ENCODE measurements at places on chromosomes 1 and 21.

GRCh38 chr1:1366699-1367066, 8.3 kb downstream of the AURKAIP1 start:
- DNase-seq = no peak

DNA sequence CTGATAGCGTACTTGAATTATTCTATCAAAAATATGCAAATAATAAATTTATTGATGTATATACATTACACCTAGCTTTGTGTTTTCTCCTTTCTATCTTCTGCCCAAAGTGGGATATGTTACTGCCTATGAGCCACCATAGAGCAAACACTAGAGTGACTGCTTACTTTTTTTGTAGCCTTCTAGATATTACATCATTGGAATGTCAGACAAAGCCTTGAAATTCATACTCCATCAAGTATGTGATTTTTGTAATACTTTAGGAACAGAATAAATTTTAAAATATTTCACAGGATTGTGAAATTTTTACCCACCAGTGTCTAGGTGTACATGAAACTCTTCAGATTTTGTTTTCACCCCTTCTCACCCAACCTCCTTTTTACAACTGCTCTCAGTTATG, 787.6 kb downstream of the USP25 start:
- DNase-seq = no peak

- no peak for DNase-seq
Measured at GRCh38 chr1:24673341-24673740, 30.2 kb downstream of the SRRM1 start.

DNA sequence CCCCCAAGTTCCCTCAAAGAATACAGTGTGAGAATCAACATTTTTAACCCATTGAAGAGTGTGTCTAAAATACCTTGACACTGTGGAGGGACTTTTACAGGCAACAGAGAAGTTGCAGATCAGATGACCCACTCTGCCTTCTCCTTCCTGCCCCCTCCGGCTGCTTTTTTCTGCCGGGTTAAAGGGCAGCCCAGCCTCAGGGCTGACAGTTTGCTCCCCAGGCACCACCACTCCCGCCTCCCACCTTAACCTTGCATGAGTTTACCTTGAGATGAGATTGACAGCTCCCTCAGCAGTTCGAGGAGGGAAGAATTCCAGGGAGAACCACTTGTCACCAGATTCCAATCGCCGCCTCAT, 3.2 kb downstream of the MTHFR start:
- no peak for DNase-seq

- DNase-seq = no peak
Measured at GRCh38 chr1:101247404-101248287, 10.8 kb downstream of the S1PR1 start.

DNA sequence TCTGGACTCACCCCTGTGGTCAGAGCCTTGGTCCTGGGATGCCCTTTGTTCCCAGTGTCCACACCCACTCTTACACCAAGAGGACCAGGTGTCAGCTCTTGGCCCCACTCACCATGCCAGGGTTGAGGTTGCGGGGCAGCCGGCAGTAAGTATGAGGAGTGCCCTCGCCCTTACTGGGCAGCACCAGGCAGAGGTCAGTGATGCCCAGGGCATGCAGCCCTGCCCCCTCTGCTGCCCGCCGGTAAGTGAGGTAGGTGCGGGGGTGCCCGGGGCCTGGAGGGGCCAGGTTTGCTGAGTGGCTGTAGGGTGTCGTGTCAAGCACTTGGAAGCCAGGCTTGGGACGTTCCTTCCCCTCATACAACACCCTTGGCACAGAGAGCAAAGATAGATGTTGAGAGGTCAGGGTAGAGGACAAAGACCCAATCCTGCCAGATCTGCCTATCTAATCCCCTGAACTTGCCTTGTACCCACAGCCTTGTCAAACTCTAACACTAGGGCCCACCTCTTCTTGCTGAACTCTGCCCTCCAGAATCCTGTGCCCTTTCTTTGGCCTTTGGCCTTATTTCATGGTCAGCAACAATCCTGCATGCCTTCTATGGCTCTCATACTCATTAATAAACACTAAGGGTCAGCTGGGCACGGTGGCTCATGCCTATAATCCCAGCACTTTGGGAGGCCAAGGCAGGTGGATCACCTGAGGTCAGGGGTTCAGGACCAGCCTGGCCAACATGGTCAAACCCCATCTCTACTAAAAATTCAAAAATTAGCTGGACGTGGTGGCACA, 3.6 kb downstream of the DENND4B start:
- DNase-seq = no peak

- peak; percentile 35 for DNase-seq
Measured at GRCh38 chr1:3741566-3742438, 10.4 kb upstream of the CCDC27 start.

GRCh38 chr1:157937744-157938143, 55.7 kb upstream of the KIRREL1 start:
- DNase-seq = no peak

GRCh38 chr1:22402356-22403053, 49.1 kb upstream of the ZBTB40 start:
- DNase-seq = no peak

- DNase-seq = no peak
Measured at GRCh38 chr1:56811331-56811730, 7.9 kb downstream of the FYB2 start.

DNA sequence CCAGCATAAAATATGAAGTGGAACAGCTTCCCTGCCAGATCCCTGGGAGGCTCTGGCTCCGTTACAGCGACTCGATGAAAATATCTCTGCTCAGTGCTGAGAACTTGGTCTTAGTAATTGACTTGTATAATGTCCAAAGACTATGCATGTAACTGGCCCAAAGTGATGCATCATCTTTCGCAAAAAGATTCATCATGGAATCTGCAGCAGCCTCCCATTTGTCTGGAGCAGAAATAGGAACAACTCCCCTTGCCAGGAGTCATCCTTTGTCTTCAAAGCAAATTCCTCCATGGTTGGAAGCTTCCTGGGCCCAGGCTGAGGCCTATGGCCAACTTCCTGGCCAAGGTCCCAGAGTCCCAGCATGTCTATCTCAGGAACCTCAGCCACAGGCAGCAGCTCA, 16.9 kb upstream of the SLC6A17 start:
- DNase-seq = no peak

DNA sequence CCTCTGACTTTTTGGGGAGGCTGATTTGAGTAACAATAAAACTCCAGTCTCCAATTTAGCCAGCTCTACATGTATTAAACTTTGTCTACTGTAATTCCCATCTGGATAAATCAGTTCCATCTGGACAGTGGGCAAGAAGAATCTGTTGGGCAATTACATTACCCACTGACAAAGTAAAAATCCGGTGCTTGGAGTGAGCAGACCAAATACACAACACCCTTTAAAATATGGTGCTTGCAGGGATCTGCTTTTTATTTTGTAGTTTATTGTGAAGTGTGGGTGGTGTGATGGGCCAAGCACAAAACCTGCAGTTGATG, 8.9 kb upstream of the CD55 start:
- no peak for DNase-seq

GRCh38 chr1:184810735-184811343, 56.2 kb upstream of the EDEM3 start:
- DNase-seq = no peak

Measured in RWPE2 (cell line).